ENCODE measurements at places on chromosomes 12 and 14. TPM values are rescaled to one million over a fixed set of nuclear protein-coding genes. Genes with fewer than 3 reads are reported as not detected.

GRCh38 chr12:3101309-3102024 lies 24.3 kb downstream of the TSPAN9 start:
- no peak for DNase-seq

GRCh38 chr12:25938581-25938980 lies 19.9 kb upstream of the RASSF8 start:
- no peak for DNase-seq

DNA sequence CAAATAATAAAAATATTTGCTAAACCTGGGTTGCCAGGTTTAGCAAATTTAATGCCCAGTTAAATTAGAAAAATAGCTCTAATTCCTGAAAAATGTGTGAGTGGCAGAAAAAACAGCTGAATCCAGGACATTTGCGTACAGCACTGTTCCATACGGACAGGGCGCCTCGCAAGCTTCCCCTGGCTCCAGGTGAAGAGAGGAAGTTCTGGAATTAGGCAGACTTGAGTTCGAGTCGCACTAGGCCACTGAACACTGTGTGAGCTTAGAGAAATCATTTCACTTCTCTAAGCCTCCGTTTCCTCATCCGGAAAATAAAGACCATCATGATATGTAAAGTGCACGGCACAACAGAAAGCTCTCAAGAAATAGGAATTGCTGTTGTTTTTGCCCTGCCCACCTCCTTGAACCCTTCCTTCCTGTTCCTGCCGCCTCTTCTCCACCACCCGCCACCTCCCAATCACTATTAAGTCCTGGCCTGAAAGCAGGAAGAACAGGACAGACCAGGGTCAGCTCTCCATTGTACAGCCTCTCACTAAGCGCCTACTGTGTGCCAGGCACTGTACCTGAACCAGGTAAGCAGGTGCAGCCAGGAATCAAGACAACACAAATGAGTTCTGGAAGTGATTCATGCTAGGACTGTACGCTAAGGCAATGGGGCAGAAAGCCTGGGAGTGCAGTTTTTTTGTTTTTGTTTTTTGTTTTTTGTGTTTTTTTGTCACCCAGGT lies 763 bp upstream of the PHETA1 start:
- DNase-seq, result no peak

GRCh38 chr14:103899833-103900232 lies 28.4 kb upstream of the TDRD9 start:
- no peak for DNase-seq

- DNase-seq, result no peak
Observed at GRCh38 chr12:65090461-65090860, 30.6 kb downstream of the WIF1 start.

GRCh38 chr12:107491856-107492255 lies 193.7 kb upstream of the PWP1 start:
- DNase-seq, result no peak

- no peak for DNase-seq
Observed at GRCh38 chr12:108806346-108806745, 51.0 kb downstream of the SSH1 start.

DNA sequence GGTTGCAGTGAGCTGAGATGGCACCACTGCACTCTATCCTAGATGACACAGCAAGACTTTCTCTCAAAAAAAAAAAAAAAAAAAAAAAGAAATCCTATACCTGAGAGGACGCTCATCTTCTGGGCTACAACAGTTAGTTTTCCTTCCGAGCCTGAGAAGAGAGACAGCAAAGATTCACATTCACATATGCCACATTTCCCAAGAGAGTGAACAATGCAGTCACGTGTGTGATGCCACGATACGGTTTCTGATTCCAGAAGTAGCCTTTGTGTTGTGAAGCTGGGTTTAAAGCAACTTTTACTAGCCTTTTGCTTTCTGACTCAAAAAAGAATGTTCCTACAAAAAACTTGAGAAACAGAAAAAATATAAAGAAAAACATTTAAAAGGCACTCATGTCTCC lies 19.5 kb downstream of the GCN1 start:
- no peak for DNase-seq

DNA sequence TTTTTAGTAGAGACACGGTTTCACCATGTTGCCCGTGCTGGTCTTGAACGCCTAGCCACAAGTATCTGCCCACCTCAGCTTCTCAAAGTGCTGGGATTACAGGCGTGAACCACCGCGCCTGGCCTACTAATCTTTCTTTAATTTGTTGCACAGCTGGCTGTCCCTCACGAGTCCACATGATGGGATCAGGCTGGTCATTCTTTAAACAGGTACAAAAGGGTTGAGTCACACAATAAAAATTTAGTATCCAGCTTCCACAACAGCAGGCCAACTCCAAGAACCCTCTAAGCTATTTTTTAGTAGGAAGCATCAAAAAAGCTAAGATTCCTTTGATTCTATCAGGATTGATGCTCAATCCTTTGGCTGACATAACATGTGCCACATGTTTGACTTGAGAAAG lies 17.8 kb downstream of the SINHCAF start:
- no peak for DNase-seq

DNA sequence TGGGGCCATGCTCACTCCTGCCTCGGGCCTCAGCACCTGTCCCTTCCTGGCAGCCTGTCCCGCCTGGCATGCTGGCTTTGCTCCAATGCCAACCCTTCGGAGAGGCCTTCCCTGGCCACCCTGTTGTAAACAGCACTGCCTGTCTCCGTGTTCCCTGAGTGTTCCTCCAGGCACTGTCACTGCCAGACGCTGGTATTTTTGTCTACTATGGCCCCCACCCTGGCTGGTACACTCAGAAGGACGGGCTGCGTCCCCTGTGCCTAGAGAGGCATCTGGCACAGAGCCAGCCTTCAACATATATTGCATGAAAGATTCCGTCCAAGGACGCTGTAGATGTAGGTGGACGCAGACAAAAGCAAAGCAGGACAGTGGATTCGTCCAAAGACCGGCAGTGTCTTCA lies 2.7 kb upstream of the ASPG start:
- DNase-seq, result no peak

GRCh38 chr12:19988459-19988873 lies 379.9 kb upstream of the PDE3A start:
- no peak for DNase-seq

GRCh38 chr12:101901777-101902176 lies 24.4 kb downstream of the DRAM1 start:
- no peak for DNase-seq

DNA sequence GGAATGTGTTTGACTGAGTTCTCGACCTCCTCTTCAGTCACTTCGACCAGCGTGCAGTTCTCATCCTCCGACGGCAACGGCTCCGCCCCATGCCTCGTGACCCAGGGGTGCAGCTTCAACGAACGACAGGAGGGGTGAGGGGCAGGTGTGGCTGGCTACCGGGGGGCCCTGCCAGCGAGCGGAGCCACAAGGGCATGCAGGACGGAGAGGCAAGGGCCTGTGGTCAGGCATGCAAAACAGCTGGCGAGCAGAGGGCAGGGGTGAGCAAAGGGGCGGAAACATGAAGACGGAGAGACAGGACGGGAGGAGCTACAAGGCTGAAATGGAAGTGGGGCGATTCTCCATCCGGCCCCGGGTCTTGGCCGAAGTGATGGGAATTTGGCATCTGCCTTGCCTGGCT lies 38.7 kb downstream of the P2RX4 start:
- DNase-seq, result no peak

- DNase-seq, result no peak
Observed at GRCh38 chr12:120118321-120119061, 1.9 kb upstream of the RAB35 start.

- no peak for DNase-seq
Observed at GRCh38 chr14:40656311-40656710, 950.4 kb upstream of the LRFN5 start.

The TEX22 gene
- 0.31 TPM for total RNA-seq

The CPM gene
- total RNA-seq, result 1.7 TPM

The ACOT6 gene
- total RNA-seq, result not detected

The LTBP2 gene
- 0.94 TPM for total RNA-seq

The FGF6 gene
- total RNA-seq, result not detected

The CEBPE gene
- 0.31 TPM for total RNA-seq
